Left lung (tissue), 14 donors: ENCODE measurements at places on chromosomes 6 and 20. TPM values are rescaled to one million over a fixed set of nuclear protein-coding genes. Genes with fewer than 3 reads are reported as not detected.

GRCh38 chr20:50737352-50737751 lies 6.0 kb downstream of the PARD6B start:
- no peak for DNase-seq
- no peak overlapping the region for H3K27ac ChIP-seq
- no peak overlapping the region for H3K4me3 ChIP-seq
- H3K27me3 ChIP-seq = peaks cover 2% of the 10 kb centered on the region
- peaks cover 3% of the 10 kb centered on the region for H3K4me1 ChIP-seq

Gene CST1
- total RNA-seq = not detected

Gene TEAD3
- total RNA-seq = 22.4 TPM

Gene IRAK1BP1
- total RNA-seq = 5.1 TPM

- H3K27ac ChIP-seq = no peak overlapping the region
- no peak for DNase-seq
- H3K27me3 ChIP-seq = no peaks in the 10 kb centered on the region
- no peaks in the 10 kb centered on the region for H3K36me3 ChIP-seq
- H3K4me1 ChIP-seq = no peaks in the 10 kb centered on the region
Observed at GRCh38 chr20:9942736-9943135, 92.1 kb upstream of the ANKEF1 start.
